Activated CD4-positive, alpha-beta T cell treated with anti-CD3 and anti-CD28 coated beads for 4 hours (primary cell): ENCODE measurements at places on chromosomes 6 and 20.

- no peak for DNase-seq
These were observed 269.6 kb downstream of the KHDC1L start for GRCh38 chr6:72955666-72956065.

- DNase-seq: no peak
These were observed 115.6 kb upstream of the SIRPA start for GRCh38 chr20:1779567-1779966.

DNA sequence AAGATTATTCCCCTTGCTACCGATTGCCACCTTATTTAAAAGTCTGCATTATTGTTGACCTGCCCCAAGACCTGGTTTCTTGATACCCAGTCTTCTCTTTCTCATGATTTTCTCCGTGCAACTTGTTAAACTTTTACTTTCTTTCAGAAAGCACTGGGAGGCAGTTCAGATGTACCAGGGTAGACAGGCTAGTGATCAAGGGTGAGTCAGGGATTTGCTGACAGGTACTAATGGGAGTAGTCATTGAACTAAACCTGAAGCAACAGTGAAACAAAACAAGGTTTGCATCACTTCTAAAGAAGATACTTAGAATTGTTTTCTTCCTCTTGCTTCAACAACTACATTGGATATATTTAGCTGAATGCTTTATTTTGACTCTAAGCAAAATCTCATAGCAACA is 124.4 kb downstream of the KCNQ5 start:
- no peak for DNase-seq

GRCh38 chr20:20606050-20606449 is 106.4 kb downstream of the RALGAPA2 start:
- no peak for DNase-seq

DNA sequence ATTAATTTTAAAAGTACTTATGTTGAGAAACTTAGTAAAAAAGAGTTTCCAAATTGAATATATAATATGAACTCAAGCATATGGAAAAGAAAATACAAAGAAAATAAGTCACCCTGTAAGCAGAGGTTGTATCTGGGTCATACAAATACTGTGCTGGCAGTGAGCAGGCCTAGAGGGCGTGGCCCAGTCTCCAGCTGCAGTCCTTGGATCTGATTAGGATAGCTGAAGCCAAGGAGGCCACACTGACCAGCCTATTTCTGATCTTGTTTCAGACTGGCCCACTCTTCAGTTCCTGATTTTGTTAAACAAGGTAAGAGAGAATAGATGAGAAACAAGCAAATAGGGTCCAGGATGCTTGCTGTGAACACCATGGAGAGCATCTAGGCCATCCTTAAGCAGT is 228.8 kb downstream of the EPM2A start:
- no peak for DNase-seq

DNA sequence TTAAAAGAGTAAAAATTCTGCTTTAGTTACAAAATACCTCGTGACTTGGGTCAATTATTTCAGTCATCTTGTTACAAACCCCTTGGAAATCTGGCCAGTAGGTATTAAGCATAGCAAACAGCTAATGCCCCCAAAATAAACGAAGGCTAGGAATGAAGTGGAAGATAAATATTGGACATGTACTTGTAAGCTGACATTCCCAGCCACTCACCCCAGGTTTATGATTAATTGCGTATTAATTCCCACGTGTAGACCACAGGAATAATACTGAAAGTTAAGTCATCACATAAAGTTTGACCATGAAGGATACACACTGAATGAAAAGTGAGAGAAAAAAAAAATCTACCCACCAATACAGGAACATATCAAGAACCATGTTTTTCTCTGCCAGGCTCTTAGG is 936.5 kb upstream of the ADGRB3 start:
- DNase-seq: no peak
